ENCODE measurements at places on chromosomes 12 and 14.

- DNase-seq, result peak; percentile 73
These were observed 24.6 kb upstream of the UBC start for GRCh38 chr12:124939079-124939420.

DNA sequence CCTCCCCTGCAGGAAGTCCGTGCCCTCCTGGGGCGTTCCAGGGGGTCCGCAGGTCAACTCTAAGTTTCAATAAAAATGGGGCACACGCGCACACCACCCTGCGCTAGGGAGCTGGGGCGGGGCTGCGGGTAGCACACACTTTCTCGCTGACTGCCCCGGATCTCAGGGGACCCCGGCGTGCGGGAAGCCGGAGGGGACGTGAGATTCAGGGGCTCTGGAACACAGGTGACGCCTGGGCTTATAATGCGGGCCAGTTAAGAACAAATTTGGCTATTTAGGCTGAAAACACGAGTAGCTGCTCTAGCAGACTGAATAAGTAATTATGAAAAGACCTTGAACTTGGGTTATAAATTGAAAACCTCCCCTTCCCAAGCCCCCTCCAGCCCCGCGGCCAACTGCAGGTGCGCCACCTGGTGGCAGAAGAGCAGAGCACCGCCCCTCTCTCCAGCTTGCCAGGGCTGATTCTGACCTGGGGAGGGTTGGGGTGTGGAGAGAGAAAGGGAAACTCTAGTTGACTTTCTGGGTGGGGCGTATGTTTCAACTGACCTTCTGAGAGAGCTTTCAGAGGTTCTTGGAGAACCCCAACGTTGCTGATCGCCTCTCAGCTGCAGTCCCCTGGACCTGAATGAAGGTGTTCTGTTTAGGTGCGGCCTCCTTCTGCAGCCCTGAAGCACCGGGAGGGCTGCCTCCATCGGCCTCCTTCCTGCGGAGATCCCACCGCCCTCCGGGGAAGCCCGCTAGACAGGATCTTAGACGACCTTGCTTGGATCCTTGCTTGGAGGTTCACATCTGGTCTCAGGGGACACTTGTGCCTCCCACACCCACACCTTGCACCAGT lies 118.4 kb upstream of the EVL start:
- peak; percentile 39 for DNase-seq

DNA sequence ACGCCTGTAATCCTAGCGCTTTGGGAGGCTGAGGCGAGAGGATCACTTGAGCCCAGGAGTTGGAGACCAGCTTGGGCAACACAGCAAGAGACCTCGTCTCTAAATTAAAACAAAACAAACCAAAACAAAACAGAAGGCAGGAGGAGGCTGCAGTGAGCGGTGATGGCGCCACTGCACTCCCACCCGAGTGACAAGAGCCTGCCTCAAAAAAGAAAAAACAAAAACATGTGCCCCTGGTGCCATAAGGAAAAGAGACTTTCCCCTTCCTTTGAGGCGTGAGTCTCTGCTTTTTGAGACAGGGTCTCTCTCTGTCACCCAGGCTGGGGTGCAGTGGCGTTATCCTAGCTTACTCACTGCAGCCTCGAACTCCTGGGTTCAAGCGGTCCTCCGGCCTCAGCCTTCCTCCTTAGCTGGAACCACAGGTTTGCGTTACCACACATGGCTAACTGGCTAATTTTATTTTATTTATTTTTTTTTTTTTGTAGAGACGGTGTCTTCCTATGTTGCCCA lies 9.0 kb upstream of the EAPP start:
- DNase-seq, result no peak

- DNase-seq, result no peak
These were observed 161.3 kb upstream of the CCND2 start for GRCh38 chr12:4112290-4112689.

GRCh38 chr12:103928682-103929045 lies 1.5 kb upstream of the HSP90B1 start:
- peak; percentile 71 for DNase-seq

- no peak for DNase-seq
These were observed 85.8 kb downstream of the NUMB start for GRCh38 chr14:73372529-73372928.

GRCh38 chr14:58717211-58717610 lies 79.4 kb downstream of the DACT1 start:
- no peak for DNase-seq

DNA sequence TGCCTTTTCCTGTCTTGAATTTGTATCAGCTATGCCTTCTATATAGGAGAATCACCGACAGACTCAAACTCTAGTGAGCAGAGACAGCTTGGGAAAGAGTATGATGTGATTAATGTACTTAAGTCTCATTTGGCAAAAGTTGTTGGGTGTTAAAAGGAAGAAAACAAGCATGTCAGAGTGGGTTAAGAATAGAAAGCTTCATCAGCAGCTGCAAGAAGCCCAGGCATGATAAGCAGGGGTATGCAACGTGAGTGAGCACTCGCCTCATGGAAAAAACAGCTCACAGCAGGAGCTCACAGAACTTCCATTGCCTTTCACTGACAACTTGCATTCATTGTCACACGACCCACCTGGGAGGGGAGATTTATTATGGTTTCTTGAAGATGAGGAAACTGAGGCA lies 35.9 kb upstream of the WNK1 start:
- no peak for DNase-seq

DNA sequence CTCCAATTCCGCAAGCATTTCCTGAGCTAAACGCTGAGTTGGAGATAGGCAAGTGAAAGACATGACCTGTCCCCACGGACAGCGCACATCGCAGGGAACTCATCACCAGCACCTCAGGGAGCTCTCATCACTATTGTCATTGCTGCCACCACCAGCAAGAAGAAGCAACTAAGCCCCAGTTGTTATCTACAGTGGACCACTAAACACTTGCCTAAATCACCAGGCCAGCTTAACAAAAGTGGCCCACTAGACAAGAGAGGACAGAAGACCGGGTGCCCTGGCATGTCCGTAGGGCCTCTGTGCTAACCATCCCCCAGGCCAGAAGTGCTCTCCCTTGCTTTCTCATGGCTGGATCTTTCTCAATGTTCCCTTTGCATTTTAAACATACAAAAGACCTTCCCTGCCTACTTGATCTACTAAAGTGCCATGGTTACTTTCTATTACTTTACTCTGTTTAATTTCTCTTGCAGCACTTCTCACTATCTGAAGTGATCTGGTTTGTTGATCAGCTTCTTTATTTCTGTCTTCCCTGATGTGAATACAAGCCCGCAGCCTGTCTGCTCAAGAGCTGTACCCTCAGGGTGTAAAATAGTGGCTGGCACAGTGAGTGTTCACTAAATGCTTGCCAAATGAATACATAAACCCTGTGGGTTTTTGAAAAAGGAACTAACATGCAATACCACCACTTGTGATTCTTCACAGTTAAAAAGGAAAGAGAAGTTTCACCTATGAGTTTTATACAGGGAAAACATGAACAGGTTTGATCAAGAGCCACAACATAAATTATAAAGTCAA lies 60.9 kb upstream of the RFLNA start:
- DNase-seq, result no peak

- DNase-seq, result no peak
These were observed 3.6 kb upstream of the WSB2 start for GRCh38 chr12:118064608-118065007.

DNA sequence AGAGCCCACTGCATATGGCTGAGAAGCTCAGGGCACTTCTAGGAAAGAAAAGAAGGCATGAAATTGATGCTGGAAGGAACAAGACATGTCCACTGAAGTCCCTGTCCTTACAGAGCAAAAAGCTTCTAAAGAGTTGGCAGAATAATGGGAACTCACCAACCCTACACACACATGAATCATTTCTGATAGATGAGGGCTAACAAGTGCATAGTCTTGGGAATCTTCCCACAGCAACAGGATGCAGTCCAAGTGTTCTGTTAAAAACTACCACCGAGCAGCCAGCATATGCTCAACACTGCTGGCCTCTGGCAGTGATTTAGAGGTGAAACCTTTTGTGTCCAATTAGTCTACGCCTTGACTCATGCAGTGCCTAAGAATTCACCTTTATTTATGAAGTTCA lies 44.8 kb downstream of the RHOJ start:
- DNase-seq, result no peak

- DNase-seq, result no peak
These were observed 226.6 kb downstream of the ALG10B start for GRCh38 chr12:38543151-38543550.

Data from CD4-positive, alpha-beta T cell treated with Interleukin-4 for 4 hours (primary cell).